Activated effector memory CD4-positive, alpha-beta T cell treated with anti-CD3 and anti-CD28 coated beads, Interleukin-2, amount 50 U/mL, for 16 hours (primary cell): ENCODE measurements at places on chromosomes 6 and 20.

GRCh38 chr6:167898673-167899311 is 72.1 kb downstream of the AFDN start:
- DNase-seq, result no peak

- no peak for DNase-seq
Observed at GRCh38 chr6:4940416-4940815, 63.4 kb downstream of the RPP40 start.

DNA sequence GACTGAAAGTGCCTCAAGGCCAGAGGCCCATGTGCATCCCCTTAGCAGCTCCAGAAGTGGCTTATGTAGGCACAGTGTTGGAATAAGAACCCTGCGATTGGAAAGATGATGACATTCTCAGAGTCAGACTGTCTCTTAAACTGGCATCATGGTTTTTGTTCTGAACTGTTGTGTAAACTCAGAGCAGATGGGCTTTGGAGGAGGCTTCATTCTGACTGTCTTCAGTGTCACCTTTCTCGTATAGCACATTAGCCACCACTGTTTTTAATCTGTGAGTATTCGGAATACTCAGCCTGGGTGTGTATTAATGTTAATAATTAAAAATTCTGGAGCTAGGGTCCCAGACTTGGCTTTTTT is 140.9 kb downstream of the JARID2 start:
- no peak for DNase-seq

GRCh38 chr20:10986586-10986985 is 312.8 kb upstream of the JAG1 start:
- no peak for DNase-seq

DNA sequence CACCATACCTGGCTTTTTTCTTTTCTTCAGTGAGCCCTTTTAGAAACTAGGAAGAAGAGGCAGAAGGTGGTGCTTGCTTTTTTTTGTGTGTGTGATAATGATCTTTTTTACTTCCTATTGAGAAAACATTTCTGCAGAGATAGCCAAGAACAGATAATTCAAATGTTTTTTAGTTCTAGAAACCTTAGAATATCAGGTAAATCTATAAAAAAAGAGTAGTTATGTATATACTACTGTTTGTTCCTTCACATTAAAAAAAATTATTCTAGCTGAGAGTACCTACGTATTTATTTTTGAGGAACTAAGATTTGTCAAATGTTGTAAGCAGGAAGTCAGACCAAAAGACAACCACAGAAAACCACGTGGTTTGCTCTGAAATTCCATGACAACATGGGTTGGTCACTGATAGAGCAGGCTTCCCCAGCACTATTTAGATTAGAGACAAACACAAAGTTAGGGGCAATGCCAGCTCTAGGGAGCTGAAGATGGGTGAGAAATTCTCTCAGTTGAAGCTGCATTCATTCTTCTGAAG is 12.8 kb downstream of the STK4 start:
- peak; percentile 84 for DNase-seq

- DNase-seq, result no peak
Observed at GRCh38 chr20:1684872-1685271, 27.3 kb upstream of the SIRPG start.

GRCh38 chr6:142867355-142867801 is 77.6 kb downstream of the HIVEP2 start:
- no peak for DNase-seq

GRCh38 chr6:55664591-55665587 is 85.9 kb upstream of the HMGCLL1 start:
- no peak for DNase-seq

DNA sequence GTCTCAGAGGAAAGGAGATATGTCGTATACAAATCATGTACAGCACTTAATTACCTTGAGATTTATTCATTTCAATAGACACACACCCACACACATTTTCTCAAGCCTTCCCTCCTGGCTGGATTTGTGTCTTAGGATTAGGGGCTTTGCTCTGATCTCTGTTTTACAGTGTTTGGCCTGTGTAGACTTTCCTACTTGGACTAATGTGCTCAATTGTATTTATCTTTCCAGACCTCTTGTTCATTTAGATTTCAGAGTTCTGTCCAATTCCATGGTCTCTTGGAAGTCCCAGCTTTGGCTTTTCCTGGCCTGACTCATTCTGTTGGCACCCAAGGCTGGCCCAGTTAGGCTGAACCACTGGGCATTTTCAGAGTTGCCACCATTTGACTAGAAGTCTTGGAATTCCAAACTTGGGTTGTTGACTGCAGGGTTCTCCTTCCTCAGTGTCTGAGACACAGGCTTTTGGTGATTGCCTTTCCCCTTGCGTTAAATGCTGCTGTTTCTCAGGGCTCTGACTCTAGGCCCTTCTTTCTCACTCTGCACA is 8.9 kb upstream of the RFPL4B start:
- no peak for DNase-seq

DNA sequence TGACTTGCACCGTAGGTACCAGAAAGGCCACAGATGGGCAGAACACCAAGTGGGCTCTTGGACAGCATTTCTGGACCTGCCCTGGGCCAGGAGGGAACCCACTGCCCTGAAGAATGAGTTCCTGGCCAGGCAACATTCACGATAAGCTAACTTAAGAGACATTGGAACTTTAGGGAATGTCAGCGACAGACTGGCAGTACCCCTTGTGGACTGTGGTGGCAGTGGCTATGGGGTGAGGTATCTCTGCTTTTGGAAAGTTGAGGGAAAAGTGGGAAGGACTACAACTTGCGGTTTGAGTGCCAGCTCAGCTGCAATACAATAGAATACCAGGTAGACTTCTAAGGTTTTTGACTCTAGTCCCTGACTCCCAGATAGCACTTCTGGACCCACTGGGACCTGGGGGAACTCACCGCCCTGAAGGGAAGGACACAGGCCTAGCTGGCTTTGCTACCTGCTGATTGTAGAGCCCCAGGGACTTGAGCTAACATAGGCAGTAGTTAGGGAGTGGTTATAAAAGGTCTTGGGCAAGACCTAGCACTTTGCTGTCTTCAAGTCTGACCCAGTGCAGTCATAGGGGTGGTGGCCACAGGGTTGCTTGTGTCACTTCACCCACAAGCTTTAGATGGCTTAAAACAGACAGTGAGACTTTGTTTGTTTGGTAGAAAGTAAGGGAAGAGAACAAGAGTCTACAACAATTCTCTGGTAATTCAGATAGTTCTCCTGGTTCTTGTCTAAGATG is 617.6 kb downstream of the COL12A1 start:
- DNase-seq, result no peak

DNA sequence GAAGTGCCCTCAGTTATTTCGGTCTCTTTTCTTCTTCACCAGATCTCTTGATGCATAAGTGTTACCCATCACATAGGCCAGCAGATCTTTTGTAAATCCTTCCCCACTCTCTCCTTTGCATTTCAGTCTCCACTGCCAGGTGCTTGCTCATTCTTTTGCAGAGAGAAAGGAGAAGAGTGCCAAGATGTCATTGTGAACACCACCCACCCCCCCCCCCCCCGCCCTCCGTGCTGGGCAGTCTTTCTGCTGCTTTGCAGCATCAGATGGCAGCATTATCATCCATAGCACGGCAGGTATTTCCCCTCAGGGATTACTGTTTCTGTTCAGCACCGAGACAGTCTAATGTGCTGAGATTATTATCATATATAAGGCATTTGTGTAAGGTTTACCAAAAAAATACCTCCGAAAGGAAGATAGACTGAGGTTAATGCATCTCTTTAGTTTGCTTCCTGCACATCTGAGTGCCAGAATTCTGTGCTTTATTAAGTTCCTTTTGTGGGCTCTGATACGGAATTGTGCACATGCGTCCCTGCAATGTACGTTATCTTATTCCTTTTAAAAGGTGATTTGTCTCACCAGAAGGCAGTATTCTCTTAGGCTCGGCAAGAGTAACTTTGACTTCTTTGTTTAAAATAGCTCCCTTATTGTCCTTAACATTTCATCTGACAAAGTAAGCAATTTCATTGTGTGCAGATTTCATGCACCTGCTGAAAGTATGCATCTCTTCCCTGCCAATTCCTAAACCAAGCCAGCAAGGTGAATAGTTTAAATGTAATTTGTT is 128.8 kb downstream of the PHACTR1 start:
- DNase-seq, result no peak

GRCh38 chr6:113487489-113488058 is 369.6 kb upstream of the MARCKS start:
- DNase-seq, result no peak

GRCh38 chr6:39166189-39166911 is 51.4 kb upstream of the SAYSD1 start:
- DNase-seq, result peak; percentile 92

- no peak for DNase-seq
Observed at GRCh38 chr20:50522053-50522674, 12.0 kb downstream of the PTPN1 start.

- no peak for DNase-seq
Observed at GRCh38 chr20:32449057-32449889, 91.1 kb downstream of the ASXL1 start.

DNA sequence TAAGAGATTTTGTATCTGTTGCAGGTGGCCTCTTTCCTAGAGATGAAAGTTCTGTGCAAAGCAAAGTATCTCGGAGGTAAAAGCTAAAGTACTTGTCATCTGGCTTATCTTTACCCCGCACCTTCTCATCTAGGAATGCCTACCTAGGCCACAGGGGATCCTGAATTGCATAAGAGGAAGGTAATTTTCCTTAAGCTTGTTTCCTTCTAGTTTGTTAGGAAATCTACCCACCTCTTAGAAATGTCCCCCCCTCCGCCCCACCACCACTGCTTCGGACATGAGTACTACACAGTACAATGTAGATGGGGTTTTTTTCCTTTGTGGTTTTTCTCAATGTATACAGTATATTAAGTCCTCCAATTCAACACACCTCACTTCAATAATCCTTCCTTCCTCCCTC is 21.5 kb downstream of the FOXC1 start:
- DNase-seq, result no peak

- no peak for DNase-seq
Observed at GRCh38 chr6:137952247-137952646, 85.2 kb downstream of the TNFAIP3 start.

GRCh38 chr6:45836438-45836824 is 179.2 kb downstream of the CLIC5 start:
- no peak for DNase-seq

GRCh38 chr6:132084811-132085509 is 133.8 kb upstream of the CCN2 start:
- no peak for DNase-seq

GRCh38 chr6:15608396-15608795 is 54.4 kb downstream of the DTNBP1 start:
- no peak for DNase-seq

DNA sequence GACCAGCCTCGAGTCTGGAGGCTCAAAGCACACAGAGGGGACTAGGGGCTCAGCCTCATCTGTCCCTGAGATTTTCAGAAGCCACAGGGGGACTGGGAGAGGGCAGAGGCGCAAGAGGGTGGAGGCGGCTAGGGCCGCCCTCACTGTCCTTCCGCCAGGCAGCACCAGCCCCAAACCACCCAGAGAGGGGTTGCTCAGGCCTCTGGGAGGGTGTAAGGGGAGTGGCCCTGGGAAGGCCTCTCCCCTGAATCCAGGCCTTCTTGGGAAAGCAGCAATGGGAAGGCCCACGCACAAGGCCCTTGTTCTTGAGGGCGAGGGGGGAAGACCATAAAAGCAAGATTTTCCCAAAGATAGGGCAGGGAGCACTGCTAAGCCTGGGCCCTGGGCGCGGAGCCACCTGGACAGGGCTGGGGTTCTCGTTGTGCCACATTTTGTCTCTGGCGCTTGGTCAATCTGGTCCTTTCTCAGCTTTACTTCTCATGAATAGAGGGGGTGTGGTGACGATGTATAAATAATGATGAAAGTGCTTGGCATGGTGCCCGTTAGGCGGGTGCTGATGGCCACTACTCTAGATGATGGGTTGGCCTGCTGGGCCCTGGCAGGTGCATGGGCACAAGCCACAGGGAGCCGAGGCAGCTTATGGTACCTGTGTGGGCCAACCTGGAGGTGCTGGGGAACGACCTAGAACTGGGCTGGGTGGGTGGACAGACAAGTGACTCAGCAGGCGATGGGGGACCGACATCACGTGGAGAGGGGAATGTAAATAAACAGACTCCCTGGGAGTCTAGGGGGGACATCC is 4.8 kb downstream of the SAMD10 start:
- DNase-seq, result no peak

DNA sequence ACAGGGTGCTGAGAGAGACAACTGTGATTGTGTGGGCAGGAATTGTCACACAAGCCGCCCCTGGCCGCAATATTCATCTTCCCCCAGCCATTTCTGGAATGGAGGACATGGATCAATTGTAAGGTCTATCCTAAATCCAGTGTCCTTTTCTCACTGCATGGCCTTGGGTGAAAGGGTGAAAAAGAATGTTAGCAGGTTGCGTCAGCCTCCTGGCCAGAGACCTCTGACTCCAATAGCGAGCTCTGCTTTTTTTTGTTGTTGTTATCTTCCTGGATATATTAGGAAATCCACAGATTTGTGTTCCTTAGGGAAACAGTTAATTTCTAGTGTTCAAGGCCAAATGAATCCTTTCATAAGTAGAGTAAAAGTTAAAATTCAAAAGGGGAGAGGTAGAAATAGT is 47.1 kb upstream of the CD83 start:
- no peak for DNase-seq

- DNase-seq, result no peak
Observed at GRCh38 chr6:28429781-28430180, 13.5 kb downstream of the ZSCAN23 start.

DNA sequence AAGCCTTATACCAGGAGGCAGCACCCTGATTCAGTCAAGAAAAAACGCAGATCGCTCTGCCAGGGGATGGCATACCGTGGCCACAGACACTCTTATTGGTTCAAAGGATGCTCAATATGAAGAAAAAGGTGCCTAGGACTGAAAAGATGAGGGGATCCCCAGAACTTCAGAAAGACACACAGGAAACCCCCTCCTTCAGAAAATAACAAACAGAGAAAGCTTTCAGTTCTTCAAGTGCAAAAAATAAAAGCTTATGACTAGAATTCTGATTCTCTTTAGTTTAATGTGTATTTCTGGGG is 17.7 kb upstream of the MYB start:
- DNase-seq, result peak; percentile 79

DNA sequence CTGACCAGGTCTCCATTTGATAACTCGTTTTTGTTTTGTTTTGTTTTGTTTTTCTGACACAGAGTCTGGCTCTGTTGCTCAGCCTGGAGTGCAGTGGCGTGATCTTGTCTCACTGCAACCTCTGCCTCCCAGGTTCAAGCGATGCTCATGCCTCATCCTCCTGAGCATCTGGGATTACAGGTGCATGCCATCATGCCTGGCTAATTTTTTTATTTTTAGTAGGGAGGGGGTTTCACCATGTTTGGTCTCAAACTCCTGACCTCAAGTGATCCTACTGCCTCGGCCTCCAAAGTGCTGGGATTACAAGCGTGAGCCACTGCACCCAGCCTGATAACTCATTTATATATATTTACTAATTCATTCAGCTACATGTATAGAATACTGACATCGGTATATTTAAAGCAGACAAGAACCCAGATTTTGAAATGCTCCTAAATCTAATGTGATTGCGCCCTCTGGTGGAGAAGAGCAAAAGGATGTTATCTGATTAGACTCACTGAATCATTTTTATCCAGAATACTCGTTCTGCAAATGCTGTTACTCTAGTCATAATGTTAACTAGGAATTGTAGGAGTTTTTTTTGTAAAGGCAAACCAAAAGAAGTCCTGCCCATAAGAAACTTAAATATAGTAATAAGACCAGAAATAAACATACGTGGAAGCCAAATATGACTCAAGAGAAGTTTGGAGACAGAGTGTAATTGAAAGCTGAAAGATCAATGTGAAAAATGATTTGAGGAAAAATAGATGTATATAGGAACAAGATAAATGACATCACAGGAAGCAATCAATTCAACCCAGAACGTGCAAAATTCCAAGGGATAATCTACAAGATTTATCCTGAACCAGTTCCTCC is 5.3 kb upstream of the COL12A1 start:
- DNase-seq, result no peak
